WERI-Rb-1 (cell line): ENCODE measurements at places on chromosomes 4 and X.

DNA sequence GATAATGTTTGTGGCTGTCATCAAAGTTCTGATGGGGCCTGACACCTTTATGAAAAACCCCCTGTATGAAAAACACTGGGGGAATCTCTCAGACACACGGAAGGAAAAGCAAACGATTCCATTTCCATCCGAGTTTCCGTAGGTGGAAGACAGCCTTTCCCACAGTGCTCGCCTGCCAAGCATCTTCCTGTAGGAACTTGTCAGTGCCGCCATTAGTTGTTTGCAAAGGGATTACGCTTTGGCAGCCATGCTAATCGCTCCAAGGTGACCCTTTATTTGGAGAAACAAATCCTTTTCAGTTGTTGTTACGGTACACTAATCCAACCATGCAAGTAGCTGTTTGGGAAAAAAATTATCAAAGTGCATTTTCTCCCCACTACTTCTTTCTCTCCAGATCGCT, 44.4 kb upstream of the STOX2 start:
- DNase-seq: no peak

- no peak for DNase-seq
Observed at GRCh38 chrX:137747244-137748043, 181.5 kb downstream of the ZIC3 start.

- DNase-seq: no peak
Observed at GRCh38 chr4:58042176-58042575, 932.0 kb upstream of the IGFBP7 start.

DNA sequence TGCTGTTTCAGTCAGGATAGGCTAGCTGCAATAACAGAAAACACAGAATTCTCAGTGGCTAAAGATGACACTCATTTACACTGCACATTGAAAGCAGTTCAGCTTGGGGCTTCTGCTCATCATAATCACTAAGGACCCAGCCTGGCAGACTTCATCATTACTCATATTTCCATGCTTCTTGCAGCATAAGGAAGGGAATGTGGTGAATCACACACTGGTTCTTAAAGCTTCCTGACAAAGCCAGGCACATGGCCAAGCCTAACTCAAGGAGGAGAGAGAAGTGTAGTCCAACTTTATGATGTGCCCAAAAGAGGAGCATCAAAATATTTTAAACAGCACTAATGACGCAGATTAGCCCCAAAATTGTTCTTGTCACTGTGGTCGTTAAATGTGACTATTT, 186.5 kb downstream of the BANK1 start:
- no peak for DNase-seq

DNA sequence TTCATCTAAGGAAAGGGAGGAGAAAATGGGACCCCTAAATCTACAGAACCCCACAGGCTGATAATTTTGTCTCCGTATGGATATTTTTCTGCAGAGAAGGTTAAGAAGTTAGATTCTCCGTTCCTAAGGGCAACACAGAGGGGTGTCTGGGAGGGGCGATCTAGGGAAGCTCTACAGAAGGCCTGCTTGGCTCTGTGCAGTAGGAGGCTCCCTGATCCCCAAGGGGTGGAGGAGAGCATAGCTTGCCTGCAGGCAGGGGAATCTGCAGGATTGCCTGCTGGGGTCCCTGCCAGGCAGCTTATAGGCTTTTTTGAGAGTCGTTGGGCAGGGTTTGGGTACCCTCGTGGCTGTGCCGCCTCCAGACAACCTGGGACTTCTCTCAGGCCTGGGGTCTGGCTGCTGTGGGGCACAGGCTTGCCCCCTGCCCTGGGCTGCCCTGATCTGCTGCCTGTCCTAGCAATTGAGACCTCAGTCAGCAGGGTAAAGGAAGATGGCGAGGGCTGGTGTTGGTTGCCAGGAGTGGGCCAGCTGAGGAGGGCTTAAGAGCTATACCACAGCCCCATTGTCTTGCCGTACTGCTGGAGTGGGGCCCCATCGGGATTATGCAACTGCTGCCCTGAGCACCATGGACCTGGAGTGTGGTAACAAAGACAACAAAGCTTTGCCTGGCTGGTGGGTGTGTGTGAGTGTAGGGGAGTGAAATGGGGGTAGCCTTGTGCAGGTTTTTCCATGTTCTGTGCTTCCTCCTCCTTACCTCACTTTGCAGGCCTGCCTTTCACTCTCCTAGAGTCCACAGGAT, 74.1 kb downstream of the EFNB1 start:
- no peak for DNase-seq

- no peak for DNase-seq
Observed at GRCh38 chr4:110877778-110878370, 255.0 kb upstream of the PITX2 start.

DNA sequence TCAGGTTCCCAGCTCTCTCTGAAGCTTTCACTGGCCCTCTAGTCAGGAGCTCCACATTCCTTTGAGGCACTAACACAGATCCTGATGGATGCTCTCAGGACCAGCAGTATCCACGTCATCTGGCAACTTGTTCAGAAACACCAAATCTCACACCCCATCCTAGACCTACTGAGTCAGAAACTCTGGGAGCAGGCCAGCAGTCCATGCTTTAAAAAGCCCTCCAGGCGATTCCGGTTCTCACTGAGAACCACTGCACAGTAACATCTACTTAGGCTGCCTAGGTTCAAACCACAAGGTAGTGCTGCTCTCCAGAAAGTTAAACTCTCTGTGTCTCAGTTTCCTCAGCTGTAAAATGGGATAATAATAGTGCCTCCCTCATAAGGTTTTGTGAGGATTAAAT, 55.3 kb downstream of the CCDC158 start:
- no peak for DNase-seq

GRCh38 chrX:9183481-9183880, 149.6 kb upstream of the FAM9B start:
- no peak for DNase-seq

DNA sequence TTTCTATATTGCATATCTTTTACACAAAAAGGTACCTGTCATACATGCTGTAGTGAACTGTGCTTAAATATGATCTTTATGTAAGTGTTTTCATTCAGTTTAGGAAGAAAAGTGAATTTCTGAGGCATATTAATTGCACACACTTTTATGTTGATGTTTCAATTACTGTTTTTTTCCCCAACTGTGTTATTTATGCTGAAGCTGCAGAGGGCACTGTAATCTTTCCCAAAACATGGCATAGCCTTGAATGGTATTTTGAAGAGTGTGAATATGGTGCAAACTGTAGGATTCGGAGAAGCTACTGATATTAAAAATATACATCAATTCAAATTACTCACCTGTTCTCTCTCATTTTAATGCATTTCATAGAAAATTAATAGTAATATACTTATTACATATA, 6.0 kb upstream of the CENPE start:
- no peak for DNase-seq

- no peak for DNase-seq
Observed at GRCh38 chr4:6688879-6689505, 4.7 kb upstream of the S100P start.

- no peak for DNase-seq
Observed at GRCh38 chr4:76545226-76545884, 110.3 kb downstream of the SHROOM3 start.

DNA sequence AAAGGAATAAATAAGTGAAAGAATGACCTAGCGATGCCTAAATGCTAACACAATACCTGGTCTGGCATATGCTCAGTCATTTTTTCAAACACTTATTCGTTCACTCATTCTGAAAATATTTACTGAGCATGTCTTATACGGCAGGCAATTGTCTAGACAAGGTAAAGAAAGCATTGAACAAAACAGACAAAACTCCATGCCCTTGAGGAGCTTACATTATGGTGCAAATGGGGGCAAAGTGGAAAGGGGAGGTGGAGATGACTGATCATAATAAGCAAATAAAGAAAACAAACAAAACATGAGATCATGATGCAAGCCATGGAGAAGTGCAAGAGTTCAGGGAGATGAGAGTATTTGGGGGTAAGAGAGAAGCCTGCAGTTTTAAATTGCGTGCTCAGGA, 334.6 kb upstream of the PPARGC1A start:
- no peak for DNase-seq

DNA sequence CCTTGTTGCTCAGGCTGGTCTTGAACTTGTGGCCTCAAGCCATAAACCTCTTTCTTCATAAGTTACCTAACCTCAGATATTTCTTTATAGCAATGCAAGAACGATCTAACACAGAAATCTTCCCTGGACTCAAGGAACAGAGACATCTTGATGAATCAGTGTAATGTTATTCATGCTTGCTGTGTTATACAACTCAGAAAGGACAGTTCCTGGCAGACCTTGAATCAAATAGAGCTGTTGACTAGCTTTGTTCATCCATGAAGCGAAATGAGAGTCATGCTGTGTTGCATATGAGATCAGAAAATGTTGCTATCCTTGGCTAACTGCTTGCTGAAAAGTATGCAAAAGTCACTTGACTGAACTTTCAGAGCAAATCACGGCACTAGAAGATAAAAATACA, 72.6 kb upstream of the ARHGAP24 start:
- no peak for DNase-seq

GRCh38 chr4:147793569-147794313, 61.9 kb downstream of the ARHGAP10 start:
- DNase-seq: no peak

DNA sequence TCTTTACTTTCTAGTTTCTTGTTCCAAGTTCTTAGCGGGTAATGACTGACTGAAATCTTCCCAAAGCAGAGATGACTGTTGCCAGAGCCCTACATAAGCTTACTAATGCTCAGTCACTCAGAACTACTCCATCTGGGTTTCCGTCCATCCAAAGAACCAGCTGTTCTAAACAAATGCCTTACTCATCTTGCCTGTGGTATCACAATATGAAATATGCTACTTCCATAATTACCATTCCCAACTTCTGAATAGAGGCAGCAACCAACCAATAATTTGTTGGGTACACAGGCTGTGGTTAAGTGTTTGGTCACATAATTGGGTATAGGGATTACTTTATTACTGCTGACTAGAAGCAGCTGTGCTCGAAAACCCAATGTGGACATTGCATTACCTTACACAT, 930.2 kb upstream of the DIAPH2 start:
- DNase-seq: no peak

- DNase-seq: no peak
Observed at GRCh38 chrX:136679531-136679930, 31.6 kb downstream of the CD40LG start.

DNA sequence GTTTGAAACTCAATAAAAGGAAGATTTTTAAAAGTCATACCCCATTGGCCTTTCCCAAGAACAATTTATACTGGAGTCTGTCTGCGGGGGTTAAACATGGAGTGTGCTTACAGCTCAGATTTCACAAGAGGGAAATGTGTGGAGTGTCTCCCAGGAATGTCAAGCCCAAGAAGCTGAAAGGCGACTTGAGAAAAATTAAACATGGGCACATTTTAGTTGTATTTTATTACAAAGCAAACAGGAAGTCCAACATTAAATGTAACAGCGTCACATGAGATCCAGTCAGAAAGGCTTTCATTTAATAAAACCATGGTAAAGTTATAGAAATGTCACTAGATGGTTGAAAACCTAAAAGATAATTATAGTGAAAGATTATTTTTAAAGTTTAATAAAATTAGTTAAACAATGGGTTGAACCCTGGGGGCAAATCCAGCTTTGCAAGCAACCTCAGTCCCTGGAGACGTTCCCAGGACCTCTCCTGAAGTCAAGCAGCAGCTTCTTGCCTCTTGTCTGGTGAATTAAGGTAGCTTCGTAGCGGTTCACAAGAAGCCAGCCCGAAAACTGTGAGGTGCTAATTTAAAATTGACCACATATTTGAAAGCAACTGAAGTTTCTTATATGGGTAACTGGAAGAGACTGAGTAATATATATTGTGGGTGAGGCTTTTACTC, 168.4 kb upstream of the EDNRA start:
- DNase-seq: no peak

DNA sequence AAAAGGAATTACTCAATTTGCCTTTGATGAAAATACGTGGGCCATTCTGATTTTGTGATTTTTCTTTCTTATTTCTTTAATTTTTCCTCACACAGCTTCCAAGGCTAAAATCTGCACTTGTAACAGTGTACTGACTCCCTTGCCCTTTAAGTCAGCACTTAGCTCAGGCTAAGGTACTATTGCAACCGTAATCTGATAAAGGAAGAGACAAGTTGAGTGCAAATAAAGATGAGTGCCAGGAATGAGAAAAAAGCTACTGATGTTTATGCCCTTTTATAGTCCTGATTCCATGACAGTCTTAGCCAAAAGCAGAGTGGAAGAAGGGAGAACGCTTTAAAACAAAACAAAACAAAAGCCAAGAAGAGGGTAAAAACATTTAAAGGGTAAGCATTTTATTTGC, 6.0 kb downstream of the DMD start:
- no peak for DNase-seq

GRCh38 chr4:54144661-54145171, 44.8 kb downstream of the GSX2 start:
- DNase-seq: no peak

- DNase-seq: no peak
Observed at GRCh38 chr4:165450871-165451270, 72.1 kb downstream of the CPE start.

- no peak for DNase-seq
Observed at GRCh38 chr4:2785613-2786012, 7.3 kb upstream of the SH3BP2 start.

GRCh38 chr4:1664141-1664540, 20.0 kb downstream of the FAM53A start:
- DNase-seq: no peak

- no peak for DNase-seq
Observed at GRCh38 chr4:1035510-1035909, 24.1 kb downstream of the FGFRL1 start.

GRCh38 chrX:130280901-130281300, 12.2 kb upstream of the ZNF280C start:
- no peak for DNase-seq

GRCh38 chrX:7852166-7852565, 9.2 kb downstream of the VCX start:
- DNase-seq: no peak

GRCh38 chr4:185238215-185238681, 28.9 kb downstream of the SNX25 start:
- no peak for DNase-seq

- no peak for DNase-seq
Observed at GRCh38 chr4:112933790-112934189, 115.7 kb upstream of the ANK2 start.

DNA sequence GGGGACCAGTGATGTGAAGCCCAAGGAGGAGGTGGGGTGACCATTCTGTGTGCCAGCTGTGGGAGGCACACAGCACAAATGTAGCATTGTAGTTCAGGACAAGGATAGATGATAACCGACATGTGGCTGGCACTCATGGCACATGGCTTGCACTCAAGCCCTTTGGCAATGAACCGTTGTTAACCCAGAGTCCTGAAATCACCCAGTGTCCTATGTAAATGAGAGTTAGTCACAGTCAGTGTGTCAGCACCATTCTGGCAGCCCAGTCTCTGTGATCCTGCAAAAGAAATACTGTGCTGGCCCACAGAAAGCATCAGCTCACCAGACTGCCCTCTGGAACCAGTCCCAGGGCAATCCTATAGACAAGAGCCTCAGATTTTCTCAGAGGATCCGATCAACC, 339.3 kb downstream of the MID1IP1 start:
- no peak for DNase-seq

DNA sequence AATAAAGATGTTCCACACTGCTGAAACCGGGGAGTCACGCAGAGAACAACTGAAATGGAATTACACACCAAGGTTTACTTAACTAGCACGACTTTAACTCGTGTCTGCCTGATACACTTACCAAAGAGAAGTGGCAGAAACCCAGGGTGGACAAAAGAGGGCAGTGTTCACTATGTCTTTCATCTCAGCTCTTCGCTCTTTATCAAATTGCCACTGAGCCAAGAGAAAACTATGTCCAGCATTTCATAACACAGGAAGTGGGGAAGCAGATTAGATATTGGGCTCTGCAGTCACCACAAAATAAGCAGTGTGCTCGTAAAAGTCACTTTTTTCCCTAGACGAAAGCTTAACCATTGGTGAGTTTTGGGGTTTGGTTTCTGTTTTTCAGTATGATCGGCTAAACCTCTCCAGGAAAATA, 155.7 kb downstream of the CHIC2 start:
- no peak for DNase-seq
